ENCODE measurements at places on chromosomes 3 and 15.

GRCh38 chr3:112061152-112061551 is 25.0 kb upstream of the C3orf52 start:
- no peak for DNase-seq

- no peak for DNase-seq
Observed at GRCh38 chr15:66982250-66982649, 83.2 kb upstream of the SMAD3 start.

GRCh38 chr3:124282751-124283651 is 291.1 kb upstream of the ROPN1 start:
- DNase-seq = no peak

GRCh38 chr3:78285032-78285728 is 1245.3 kb downstream of the ROBO2 start:
- DNase-seq = no peak

GRCh38 chr15:49769225-49769624 is 148.4 kb downstream of the DTWD1 start:
- DNase-seq = no peak

GRCh38 chr3:49790626-49791411 is 4.5 kb upstream of the IP6K1 start:
- DNase-seq = no peak

DNA sequence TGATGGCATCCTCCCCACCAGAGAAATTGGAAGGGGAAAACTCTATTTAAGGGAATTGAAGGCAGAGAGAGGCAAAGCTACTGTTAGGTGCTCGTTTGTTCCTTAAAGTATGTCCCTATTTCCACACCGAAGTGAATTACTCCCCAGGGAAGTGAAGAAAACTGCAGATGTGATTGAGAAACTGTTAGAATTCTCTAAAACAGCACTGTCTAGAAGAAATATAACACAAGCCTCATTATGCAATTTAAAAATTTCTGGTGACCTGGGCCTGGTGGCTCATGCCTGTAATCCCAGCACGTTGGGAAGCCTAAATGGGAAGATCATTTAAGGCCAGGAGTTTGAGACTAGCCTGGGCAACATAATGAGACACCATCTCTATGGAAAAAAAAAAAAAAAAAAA is 305.0 kb downstream of the SHQ1 start:
- no peak for DNase-seq

- DNase-seq = no peak
Observed at GRCh38 chr3:25469558-25469957, 41.5 kb downstream of the RARB start.

- no peak for DNase-seq
Observed at GRCh38 chr3:186665625-186666188, at the start of gene HRG. Gene HRG, plus strand, starts transcription at chr3:186666014. Its CDS starts 18 bp downstream, at chr3:186666032.

GRCh38 chr3:111947231-111947630 is 31.6 kb upstream of the ABHD10 start:
- DNase-seq = no peak

DNA sequence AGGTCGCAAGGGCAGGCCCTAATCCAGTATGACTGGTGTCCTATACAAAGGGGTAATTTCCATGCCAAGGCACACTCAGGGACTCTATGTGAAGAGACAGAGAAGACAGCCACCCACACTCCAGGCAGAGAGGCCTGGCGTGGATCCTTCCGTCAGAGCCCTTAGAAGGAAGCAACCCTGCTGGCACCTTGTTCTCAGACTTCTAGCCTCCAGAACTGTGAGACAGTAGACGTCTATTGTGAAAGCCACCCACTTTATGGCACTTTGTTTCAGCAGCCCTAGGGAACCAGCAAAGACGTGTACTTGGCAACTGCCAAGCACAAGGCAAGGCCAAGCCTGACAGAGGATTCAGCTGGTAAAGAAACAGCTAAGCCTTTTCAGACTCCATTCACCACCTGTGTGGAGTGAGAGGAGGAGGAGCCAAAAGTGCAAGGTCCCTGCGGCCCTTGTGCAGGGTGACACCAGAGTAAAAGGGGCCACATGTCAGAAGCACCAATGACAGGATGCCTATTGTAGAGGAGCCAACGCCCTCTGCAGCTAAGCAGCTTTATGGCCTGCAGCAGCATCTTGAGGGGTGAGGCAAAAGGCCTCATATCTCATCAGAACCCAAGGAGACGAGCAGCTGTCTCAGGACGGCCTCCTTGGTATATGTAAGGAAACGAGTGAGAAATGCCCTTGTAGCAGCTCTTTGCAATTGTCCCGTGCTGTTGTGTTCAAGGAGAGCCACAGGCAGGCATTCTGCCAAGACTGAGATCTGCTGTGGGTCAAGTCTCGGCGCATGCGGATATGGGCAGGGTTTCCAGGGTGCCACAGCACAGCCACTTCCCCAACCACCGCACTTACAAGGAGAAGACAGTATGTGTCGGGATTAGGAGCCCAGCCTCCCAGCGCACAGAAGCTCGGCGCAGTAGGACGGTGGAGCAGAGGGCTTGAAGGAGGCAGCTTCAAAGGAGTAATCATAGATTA is 121.5 kb upstream of the LIPC start:
- DNase-seq = no peak

GRCh38 chr3:160810362-160811236 is 54.6 kb downstream of the PPM1L start:
- DNase-seq = no peak

DNA sequence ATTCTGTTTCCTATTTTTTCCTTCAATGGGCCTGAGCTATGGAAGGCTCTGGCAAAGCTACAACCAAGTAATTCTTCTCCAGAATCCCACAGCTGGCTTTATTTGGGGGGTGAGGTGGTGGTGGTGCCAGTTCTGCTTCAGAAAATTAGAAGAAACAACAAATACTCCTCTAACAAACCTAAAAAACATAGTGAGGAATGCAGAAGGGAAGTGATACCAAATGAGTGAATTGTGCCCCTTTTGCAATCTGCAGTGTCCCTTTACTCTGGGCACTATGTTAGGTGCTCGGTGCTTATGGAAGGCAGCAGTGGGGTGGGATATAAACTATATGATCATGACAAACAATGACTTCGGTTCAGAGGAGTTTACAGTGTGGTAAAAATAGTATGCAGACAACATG is 90.4 kb upstream of the ROPN1 start:
- no peak for DNase-seq

- DNase-seq = peak; percentile 3
Observed at GRCh38 chr3:39903253-39903652, 93.8 kb downstream of the MYRIP start.

DNA sequence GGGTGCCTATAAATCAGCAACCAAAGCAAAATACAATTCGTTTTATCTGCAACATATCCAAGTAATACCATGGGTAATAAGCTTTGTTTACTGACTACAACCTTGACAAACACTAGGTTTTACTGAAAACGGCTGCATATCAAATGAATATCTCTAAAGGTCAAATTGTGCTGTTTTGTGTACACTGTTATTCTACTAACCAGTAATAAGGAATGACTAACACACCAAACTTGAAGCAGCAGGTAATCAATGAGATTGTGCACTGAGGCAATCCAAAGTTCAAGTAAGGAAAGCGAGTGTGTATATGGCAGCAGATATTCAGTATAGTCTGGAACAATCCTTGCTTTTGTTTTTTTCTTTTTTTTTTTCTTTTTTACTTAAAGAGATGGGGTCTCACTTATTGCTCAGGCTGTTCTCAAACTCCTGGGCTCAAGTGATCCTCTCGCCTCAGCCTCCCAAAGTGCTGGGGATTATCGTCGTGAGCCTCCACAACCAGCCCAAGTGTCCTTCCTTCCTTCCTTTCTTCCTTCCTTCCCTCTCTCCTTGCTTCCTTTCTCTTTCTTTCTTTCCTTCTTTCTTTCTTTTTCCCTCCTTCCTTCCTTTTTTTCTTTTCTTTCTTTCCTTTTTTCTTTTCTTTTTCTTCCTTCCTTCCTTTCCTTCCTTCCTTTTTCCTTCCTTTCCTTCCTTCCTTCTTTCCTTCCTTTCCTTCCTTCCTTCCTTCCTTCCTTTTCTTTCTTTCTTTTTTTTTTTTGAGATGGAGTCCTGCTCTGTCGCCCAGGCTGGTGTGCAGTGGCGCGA is 34.9 kb downstream of the AP3S2 start:
- peak; percentile 95 for DNase-seq

DNA sequence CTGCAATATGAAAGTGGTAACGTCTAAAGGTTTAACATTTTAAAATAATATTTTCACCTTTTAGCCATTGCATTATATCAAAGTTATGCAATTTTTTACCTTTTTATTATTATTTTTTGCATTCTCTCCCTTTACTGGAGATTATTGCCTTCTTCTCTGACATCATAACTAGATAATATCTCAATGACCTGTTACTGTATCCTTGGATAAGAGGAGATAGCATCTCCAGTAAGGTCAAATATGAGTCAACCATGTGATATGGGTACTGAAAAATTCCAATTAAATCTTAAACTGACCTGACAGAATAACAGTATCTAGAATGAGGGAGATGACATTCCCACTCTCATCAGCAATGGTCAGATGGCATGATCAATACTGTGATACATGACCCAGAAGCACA is 108.3 kb downstream of the ZBTB20 start:
- no peak for DNase-seq

- DNase-seq = no peak
Observed at GRCh38 chr3:180184816-180185215, 148.1 kb upstream of the PEX5L start.

DNA sequence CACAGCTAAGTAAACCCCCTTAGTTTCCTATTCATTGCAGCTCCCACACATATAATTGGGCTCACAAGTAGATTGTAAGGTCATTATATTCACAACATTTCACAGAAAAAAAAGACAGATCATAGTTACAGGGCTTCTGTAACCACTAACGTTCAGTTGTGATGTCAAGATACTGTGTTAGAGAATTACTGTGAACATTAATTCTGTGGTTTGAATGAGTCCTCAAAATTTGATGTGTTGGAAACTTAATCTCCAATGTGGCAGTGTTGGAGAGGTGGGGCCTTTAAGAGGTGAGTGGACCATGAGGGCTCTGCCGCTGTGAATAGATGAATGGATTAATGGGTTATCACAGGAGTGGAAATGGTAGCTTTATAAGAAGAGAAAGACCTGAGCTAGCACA is 21.3 kb downstream of the GRK7 start:
- DNase-seq = no peak

GRCh38 chr15:99239545-99240198 is 9.7 kb downstream of the TTC23 start:
- DNase-seq = no peak

GRCh38 chr3:133967992-133968892 is 61.5 kb downstream of the SLCO2A1 start:
- no peak for DNase-seq

DNA sequence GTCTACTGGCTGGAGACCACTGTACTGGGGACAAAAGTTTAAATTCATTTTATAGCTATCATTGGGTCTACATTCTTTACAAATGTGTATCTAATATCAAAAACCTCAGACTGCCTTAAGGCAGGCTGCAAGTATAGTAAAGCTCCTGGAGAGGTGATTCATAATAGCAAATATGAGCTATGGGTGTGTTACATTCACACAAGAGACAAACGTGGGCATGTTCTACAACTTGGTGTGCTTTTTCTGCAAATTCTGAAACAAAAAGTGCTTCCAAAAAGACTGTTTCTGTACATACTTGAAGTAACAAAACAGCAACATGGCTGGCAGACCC is 1101.4 kb downstream of the ROBO1 start:
- DNase-seq = no peak

- no peak for DNase-seq
Observed at GRCh38 chr15:69342460-69343076, 43.9 kb downstream of the PAQR5 start.

- no peak for DNase-seq
Observed at GRCh38 chr15:26084771-26085170, 221.6 kb upstream of the ATP10A start.

GRCh38 chr15:38187630-38188313 is 64.9 kb upstream of the SPRED1 start:
- no peak for DNase-seq

DNA sequence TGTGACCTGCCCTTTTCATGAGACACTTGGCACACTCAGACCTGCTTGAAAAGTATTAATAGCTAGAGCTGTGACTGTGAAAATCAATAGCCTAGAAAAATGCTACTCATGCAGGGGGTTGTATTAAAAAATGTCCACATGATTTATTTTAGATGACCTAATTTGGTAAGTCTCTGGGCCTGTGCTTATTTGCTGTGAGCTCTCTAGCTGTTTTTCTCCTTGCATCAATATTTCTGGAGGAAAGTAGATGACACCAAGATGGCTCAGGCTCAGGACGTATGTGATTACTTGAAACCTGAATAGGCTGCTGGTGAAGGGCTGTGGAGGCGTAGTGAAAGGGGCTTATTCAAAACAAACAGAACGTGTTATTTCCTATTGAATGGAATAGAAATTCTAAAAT is 29.5 kb downstream of the KCNAB1 start:
- no peak for DNase-seq

DNA sequence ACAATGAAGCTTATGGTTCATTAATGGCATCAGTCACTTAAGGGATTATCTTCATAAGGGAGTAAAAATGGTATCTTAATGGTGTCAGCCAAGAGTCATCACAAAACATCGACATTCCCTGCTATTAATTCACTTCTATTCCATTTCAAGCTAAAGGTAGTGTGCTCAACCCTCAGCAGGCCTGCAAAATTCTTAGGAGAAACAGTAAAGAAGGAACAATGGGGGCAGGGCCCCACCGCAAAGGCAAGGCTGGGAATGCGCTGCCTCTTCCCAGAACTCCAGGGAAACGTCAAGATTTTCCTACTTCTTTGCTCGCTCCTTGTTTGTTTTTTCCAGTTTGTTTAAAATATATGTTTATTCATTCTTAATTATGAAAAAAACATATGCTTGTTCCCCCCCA is 187.3 kb upstream of the TSC22D2 start:
- no peak for DNase-seq

- no peak for DNase-seq
Observed at GRCh38 chr15:56523521-56523920, 58.6 kb upstream of the MNS1 start.

GRCh38 chr3:179063945-179064560 is 7.6 kb downstream of the ZMAT3 start:
- no peak for DNase-seq

DNA sequence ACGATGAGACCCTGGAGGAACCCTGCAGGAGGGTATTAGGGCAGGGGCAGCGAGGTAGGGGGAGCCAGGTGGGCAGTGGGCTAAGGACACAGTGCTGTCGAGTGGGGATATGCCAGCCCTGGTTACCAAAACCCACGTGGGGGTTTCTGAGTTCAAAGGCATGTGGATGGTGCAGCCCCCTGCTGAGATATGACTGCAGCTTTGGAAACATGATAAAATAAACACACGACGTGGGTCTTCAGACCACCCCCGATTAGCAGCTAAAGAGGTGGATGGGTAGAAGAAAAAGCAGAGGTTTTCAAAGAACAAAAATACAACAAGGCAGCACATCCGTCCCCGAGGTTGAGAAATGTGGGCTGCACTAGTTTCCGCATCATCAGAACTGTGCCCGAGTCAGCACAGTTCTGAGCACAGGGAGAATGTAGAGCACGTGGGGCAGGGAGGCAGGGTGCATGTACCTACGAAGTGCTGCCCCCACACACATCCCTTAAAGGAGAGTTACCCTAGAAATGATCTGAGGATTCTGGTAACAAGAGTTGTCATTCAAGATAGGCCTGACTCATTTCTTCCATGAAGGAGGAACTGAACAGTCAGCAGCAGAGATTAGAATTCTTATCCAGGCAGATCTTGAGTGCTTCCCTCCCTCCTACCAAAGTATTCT is 121.3 kb downstream of the RPLP1 start:
- no peak for DNase-seq
